ENCODE measurements at places on chromosomes 7 and 10.
A peak's percentile ranks its signal among the peaks of the same experiment; 100 is the strongest.

DNA sequence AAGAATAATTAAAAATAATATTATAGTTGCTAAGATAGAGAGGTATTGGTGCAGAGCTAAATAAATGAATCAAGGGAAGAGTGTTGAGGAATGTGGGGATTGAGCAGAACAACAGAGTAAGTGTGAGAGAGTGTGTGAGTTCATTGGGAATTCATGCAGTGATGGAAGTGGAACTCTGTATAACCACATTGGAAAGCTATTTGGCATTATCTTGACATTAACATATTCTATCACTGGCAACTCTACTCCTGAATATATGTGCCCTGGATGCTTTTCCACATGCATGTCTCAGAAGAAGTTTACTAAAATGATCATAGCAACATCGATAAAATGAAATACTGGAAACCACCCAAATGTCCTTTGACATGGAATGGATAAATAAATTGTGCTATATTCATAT lies 164.1 kb downstream of the SEMA3E start:
- no peak for DNase-seq

- no peak for DNase-seq
These were observed 47.9 kb upstream of the FEZF1 start for GRCh38 chr7:122352454-122352853.

DNA sequence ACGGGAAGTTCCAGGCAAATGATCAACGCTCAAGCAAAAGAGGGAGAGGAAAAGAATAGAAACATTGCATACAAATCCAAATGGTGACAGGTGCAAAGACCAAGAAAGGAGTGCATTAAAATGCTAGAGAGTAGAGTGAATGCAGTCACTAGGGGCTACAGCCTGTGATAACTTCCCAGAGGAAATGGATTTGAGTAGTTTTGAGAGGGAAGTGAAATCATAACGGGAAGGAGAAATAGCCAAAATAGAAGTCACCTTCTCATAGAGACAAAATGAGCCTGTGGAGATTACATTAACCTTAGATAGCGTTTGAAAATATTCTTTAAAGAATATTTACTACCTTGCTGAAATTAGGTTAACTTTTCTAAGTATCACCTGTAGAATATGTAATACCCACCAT lies 26.5 kb downstream of the NUP42 start:
- no peak for DNase-seq

GRCh38 chr10:29160150-29160617 lies 128.7 kb upstream of the LYZL1 start:
- DNase-seq: no peak

- no peak for DNase-seq
These were observed 263.7 kb downstream of the ZMYND11 start for GRCh38 chr10:398954-399353.

DNA sequence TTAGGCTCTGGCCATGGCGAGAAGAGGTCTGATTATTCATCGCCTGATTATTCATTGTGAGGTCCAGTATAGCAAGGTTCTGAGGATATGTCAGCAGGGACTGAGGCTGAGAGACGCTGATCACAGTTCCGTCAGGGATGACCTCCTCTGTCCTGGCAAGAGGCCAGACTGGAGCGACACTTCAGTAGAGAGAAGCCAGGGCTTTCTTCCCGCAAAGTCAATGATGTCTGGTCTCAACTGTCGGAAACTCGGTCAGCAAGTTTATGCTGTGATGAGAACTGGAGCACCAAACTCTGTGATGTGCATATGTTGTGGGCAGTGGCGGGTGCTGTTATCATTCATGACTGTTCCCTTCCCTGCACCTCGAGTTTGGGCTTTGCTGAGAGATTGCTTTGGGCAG lies 29.0 kb upstream of the GNA12 start:
- DNase-seq: no peak

DNA sequence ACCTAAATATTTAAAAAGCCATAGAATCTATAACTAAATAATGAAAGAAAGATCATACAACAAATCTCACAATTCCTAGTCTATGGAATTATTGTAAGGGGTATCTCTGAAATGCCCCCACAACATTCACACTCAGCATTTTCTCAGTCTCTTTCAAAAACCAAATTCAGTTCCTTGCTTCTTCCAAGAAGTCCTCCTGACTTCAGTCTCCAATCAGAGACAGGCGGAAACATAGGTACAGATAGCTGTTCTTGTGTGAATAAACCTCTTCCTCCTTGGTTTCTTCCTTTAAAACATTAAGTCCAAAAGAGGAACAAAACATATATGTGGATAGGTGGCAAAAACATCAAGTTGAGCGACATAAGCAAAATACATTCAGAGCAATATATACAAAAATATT lies 13.9 kb upstream of the FBXW4 start:
- peak; percentile 71 for DNase-seq

DNA sequence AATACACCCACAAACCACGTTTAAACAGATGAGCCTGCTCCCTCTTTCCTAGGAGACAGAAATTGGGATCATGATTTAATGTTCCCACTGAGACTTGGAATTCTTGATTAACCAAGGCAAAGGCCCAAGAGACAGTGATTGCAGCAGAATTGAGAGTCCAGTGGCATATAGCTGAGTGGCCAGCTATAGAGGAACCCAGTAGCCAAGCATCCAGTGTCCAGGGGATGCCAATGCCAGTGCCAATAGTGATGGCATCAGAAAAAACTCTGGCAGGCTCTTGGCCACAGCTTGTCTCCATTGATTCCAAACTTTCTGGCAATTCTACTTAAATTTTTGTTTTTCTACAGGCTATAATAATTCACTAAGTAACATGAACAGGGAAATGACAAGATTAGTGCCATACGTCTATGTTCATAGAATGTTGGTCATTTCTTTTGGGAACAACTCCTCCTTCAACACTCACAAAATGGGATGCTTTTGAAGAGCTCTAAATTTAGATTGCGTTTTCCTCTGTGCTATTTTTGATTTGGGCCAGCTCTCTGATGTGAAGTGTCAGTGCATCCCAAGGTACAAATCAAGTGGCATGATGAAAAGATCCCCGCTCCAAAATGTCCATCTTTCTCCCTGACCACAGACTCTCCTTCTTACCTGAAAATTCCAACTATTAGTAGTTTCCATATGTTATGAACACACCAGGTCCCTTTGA lies 83.1 kb upstream of the A1CF start:
- DNase-seq: no peak

DNA sequence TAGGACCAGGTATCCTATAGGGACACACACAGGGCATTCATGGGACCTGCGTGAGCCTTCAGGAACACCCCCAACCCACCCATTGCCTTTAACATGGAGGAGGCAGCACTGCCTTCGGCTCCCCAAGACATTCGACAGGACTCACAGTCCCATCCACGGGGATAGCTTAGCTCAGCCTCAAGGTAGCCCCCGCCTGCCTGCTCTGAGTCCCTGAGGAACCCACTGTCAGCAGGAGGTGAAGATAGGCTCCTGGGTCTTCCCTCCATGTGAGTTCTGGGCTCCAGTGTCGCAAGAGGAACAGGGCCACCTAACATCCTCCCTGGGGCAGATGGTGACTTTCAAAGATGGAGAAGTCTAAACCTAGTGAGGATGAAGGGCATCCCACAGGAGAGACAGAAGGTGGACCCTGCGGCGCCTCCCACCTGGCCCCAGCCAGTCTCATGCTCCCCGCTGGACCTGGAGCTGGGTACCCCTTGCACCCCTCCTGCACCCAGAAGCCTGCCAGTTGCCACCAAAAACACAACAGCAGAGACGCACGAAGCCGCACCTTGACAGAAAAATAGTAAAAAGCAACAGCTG lies 4.9 kb upstream of the ADIRF start:
- DNase-seq: no peak

DNA sequence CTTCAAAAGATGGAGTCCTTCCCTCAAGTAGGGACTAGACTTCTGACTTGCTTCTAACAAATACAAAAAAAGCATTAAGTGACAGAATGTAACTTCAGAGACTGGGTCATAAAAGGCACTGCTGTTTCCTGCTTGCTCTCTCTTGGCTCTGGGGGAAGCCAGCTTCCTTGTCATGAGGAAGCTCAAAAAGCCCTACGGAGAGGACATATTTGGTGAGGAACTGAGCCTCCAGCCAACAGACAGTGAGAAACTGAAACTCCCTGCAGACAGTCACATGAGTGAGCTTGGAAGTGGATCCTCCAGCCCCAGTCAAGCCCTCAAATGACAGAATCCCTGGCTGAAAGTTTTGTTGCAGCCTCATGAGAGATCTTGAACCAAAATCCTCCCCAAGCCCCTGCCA lies 26.3 kb upstream of the SLC35G1 start:
- no peak for DNase-seq

GRCh38 chr7:99422186-99422585 lies 13.4 kb downstream of the BUD31 start:
- no peak for DNase-seq

- DNase-seq: peak; percentile 37
These were observed 350.2 kb downstream of the GATA3 start for GRCh38 chr10:8404721-8405120.

DNA sequence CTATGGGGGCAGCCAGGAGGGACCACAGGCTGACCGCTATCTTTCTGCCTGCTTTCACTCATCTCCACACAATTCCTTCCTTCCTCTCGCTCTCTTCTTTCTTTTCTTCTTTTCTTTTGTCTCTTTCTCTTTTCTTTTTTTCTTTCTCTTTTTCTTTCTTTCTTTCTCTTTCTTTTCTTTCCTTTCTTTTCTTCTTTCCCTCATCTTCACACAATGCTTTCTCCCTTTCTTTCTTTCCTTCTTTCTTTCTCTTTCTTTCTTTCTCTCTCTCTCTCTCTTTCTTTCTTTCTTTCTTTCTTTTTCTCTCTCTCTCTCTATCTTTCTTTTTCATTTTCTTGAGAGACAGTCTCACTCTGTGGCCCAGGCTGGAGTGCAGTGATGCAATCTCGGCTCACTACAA lies 6.8 kb upstream of the MUC12 start:
- DNase-seq: no peak

DNA sequence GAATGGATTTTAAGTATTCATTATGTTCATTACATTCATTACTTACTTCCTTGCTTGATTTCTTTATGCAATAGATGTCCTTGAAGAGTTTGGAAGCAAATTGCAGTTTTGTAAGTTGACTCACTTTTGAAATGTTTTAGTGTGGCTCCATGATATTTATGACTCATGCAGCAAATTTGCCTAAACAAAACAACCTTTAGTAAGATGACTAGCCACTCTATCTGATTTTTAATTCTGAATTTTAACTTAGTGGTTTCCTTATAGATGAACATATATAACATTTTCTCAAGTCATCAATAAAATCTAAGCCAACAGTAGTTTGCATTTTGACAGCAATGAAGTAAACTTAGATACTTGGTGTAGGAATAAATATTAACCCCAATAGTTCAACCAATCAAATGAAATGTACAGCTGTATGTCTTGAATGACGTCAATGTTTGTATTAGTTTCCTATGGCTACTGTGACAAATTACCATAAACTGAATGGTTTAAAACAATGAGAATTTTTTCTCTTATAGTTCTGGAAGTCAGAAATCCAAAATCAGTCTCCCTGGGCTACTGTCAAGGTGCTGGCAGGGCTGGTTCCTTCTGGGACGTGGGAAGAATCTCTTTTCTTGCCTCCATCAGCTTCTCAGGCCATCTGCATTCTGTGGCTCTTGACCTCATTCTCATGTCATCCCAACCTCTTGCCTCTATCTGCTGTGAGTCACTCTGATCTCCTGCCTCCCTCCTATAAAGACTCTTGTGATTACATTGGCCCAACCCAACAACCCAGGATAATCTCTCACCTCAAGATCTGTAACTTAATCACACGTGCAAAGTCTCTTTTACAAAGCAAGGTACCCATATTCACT lies 73.4 kb downstream of the AHR start:
- DNase-seq: peak; percentile 9

All from OCI-M1 (cell line).